ENCODE measurements at places on chromosomes 11 and 22. TPM values are rescaled to one million over a fixed set of nuclear protein-coding genes. Genes with fewer than 3 reads are reported as not detected.

The MPZL2 gene
- total RNA-seq: 49.5 TPM

The FAM181B gene
- total RNA-seq: not detected

The FAT3 gene
- 0.05 TPM for total RNA-seq

The SLC22A25 gene
- not detected for total RNA-seq

The MMP8 gene
- total RNA-seq: not detected

The SYT12 gene
- not detected for total RNA-seq

The THY1 gene
- total RNA-seq: 0.75 TPM

The KIAA1671 gene
- total RNA-seq: 85.1 TPM

The GRIK4 gene
- 0.74 TPM for total RNA-seq

The OSBP2 gene
- 6.5 TPM for total RNA-seq

The IGSF9B gene
- 0.15 TPM for total RNA-seq

- no peaks in the 10 kb centered on the region for H3K36me3 ChIP-seq
- H3K4me3 ChIP-seq: no peak overlapping the region
- H3K27ac ChIP-seq: no peak overlapping the region
- H3K27me3 ChIP-seq: no peaks in the 10 kb centered on the region
Measured at GRCh38 chr11:44208976-44209603, 100.8 kb downstream of the ALX4 start.

GRCh38 chr22:47295226-47295901 is 532.9 kb downstream of the TBC1D22A start:
- no peaks in the 10 kb centered on the region for H3K4me1 ChIP-seq
- no peaks in the 10 kb centered on the region for H3K27me3 ChIP-seq
- H3K27ac ChIP-seq: no peak overlapping the region
- H3K4me3 ChIP-seq: no peak overlapping the region

GRCh38 chr11:102527684-102528083 is 2.9 kb downstream of the MMP7 start:
- no peak overlapping the region for H3K4me3 ChIP-seq
- no peak overlapping the region for H3K27ac ChIP-seq

GRCh38 chr11:2653930-2654739 is 45.7 kb downstream of the KCNQ1OT1 start:
- H3K4me3 ChIP-seq: no peak overlapping the region
- no peaks in the 10 kb centered on the region for H3K27me3 ChIP-seq
- no peaks in the 10 kb centered on the region for H3K4me1 ChIP-seq
- no peak overlapping the region for H3K27ac ChIP-seq
- no peaks in the 10 kb centered on the region for H3K36me3 ChIP-seq

DNA sequence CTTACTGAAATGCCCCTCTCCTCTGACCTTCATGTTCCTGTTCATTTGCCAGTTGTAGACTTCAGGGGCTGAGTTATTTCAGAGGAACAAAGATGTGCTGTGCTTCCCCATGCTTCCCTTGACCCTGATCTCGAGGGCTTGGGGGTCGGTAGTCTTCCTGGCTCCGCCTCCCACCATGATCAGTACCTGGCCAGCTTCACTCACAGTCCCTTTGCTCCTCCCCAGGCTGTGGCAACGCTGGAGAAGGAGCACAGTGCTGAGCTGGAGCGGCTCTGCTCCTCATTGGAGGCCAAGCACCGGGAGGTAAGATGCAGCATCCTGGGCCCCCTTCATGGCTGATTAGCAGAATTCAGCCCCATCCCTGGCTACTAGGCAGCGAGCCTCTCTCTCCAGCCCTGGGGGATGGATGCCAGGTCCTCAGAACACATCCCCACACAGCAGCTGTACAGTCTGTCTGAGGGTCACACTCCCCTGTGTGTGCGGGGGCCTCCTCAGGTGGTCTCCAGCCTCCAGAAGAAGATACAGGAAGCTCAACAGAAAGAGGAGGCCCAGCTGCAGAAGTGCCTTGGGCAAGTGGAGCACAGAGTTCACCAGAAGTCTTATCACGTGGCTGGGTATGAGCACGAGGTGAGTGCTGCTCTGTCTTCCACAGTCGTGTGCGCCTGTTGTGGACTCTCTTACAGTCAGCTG is 64.5 kb downstream of the CEP164 start:
- no peaks in the 10 kb centered on the region for H3K27me3 ChIP-seq
- no peaks in the 10 kb centered on the region for H3K36me3 ChIP-seq
- no peak overlapping the region for H3K27ac ChIP-seq
- no peak overlapping the region for H3K4me3 ChIP-seq
- H3K4me1 ChIP-seq: peaks cover 8% of the 10 kb centered on the region

GRCh38 chr11:32436751-32437494 is 1.6 kb upstream of the WT1 start:
- DNase-seq: no peak
- no peaks in the 10 kb centered on the region for H3K36me3 ChIP-seq
- H3K27me3 ChIP-seq: peaks cover 96% of the 10 kb centered on the region
- H3K4me1 ChIP-seq: no peaks in the 10 kb centered on the region
- H3K4me3 ChIP-seq: no peak overlapping the region

- no peaks in the 10 kb centered on the region for H3K36me3 ChIP-seq
- DNase-seq: no peak
- H3K27me3 ChIP-seq: peaks cover 15% of the 10 kb centered on the region
- no peaks in the 10 kb centered on the region for H3K4me1 ChIP-seq
- no peak overlapping the region for H3K4me3 ChIP-seq
Measured at GRCh38 chr11:75212411-75212810, 28.2 kb upstream of the TPBGL start.

DNA sequence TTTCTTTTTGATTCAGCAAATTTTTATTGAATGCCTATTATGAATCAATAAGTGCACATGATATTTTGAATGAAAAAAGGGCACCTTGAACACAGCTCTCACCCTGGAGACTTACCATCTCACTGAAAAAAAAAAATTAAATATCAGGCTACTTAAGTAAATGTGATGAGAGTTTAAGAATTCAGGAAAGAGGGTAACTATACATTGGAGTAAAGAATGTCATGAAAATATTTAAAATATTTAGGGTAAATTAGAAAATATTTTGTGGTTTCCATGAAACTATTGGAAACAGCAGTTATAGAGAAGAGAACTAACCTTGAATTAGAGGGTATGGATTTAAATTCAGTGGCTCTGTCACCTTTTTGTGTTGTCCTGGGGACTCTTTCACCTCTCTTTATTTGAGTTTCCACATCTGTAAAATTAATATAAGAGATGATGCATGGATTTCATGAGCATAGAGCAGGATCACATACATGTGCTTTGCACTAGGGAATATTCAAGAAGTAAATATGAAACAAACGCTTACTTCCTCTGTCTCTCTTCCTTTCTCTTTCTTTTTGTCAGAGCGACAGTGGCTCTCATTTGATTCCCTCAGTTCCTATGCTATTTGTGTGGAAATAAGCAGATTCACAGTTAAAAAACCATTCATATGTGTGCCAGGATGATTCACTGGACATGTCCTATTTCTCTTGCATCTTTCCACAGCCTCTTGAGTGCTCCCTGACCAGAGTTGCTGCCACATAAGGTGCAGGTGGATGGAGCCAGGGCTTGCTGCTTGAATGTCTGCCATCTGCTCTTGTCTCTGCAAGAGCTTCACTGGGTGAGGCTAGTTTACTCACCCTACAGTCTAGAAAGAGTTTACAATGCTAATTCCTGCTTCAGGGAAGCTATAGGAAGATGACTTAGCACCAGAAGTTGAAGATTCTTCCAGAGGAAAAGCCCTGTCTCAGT is 533.1 kb downstream of the ETS1 start:
- no peak overlapping the region for H3K4me3 ChIP-seq

GRCh38 chr11:121161349-121161917 is 60.4 kb downstream of the TECTA start:
- DNase-seq: no peak
- no peaks in the 10 kb centered on the region for H3K4me1 ChIP-seq
- H3K27me3 ChIP-seq: no peaks in the 10 kb centered on the region
- H3K4me3 ChIP-seq: no peak overlapping the region
- no peaks in the 10 kb centered on the region for H3K36me3 ChIP-seq

GRCh38 chr11:108713076-108713790 is 48.4 kb downstream of the DDX10 start:
- peaks cover 2% of the 10 kb centered on the region for H3K36me3 ChIP-seq
- no peaks in the 10 kb centered on the region for H3K27me3 ChIP-seq
- H3K4me1 ChIP-seq: no peaks in the 10 kb centered on the region
- peak; percentile 2 for DNase-seq
- H3K4me3 ChIP-seq: no peak overlapping the region
- no peak overlapping the region for H3K27ac ChIP-seq

DNA sequence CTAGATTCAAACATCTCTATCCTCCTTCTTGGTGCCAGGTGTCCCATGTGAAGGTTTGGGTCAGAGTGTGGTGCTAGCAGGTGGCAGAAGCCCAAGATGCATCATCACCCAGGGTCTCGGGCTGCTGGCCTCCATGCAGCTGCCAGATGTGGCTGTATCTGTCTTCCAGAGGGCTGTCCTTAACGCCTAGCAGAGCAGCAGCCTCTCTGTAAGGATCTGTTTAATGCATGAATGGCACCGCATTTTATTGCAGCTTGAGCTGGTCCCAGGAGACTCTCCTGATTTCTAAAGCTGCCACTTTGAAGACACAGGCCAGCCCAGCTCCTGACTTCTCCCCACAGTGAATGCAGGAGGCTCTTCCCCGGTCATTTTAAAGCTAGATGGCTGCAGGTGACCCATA is 26.3 kb downstream of the SLC1A2 start:
- H3K27me3 ChIP-seq: peaks cover 10% of the 10 kb centered on the region
- no peak overlapping the region for H3K4me3 ChIP-seq
- no peak for DNase-seq
- H3K4me1 ChIP-seq: no peaks in the 10 kb centered on the region
- H3K36me3 ChIP-seq: no peaks in the 10 kb centered on the region
- no peak overlapping the region for H3K27ac ChIP-seq

DNA sequence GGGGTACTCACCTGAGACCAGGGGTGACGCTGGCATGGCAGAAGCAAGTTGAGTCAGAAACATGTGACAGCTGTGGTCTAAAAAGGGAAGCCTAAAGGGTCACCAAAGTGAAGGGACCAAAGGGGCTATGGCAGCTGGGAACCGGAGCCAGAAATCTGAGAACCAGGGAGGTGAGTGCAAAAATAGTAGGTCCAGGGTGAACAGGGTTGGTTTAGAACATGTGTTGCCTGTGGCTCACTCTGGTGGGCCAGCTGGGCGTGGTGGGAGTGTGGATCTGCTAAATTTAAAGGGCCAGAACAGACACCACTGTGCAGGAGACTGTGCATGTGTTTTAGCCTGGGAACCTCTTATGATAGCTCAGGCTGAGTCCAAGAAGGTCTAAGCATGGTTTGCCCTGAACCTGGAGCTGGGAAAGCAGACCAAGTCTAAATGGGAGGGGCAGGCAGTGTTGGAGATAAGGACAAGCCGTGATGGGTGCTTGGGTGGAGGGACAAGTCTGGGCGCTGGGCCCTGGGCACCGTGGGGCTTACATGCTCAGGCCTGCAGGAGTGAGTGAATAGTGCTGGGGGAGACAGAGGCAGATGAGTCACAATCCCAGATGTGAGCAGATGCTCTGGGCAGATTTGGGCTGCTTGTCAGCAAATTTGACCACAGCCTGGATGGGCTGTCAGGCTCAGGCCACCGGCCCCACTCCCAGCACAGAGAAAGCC is 41.4 kb upstream of the ZBED5 start:
- H3K27me3 ChIP-seq: no peaks in the 10 kb centered on the region
- no peaks in the 10 kb centered on the region for H3K36me3 ChIP-seq

- no peak overlapping the region for H3K27ac ChIP-seq
- no peaks in the 10 kb centered on the region for H3K4me1 ChIP-seq
- no peak for DNase-seq
Measured at GRCh38 chr11:10638316-10638925, 55.1 kb downstream of the IRAG1 start.

DNA sequence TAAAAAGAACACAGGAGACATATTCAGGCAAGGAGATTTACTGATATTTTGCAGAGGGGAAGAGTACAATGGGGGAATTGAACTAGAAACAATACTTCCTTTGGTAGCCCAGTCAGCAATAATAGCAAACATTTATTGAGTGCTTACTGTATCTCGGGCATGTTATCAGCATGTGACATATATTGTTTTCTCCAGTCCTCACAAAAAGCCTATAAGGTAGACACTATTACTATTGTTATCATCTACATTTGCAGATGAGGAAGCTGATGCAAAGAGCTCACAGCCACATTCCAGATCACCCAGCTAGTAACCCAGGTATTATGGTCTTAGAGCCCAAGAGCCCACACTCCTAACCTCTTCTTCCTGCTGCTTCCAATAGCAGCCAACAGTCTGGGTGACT is 27.9 kb downstream of the NAV2 start:
- H3K4me3 ChIP-seq: no peak overlapping the region
- peak; percentile 14 for DNase-seq
- H3K36me3 ChIP-seq: no peaks in the 10 kb centered on the region
- no peaks in the 10 kb centered on the region for H3K27me3 ChIP-seq
- H3K4me1 ChIP-seq: peaks cover 8% of the 10 kb centered on the region
- no peak overlapping the region for H3K27ac ChIP-seq

GRCh38 chr22:25153961-25154666 is 45.5 kb upstream of the CRYBB3 start:
- no peaks in the 10 kb centered on the region for H3K36me3 ChIP-seq
- no peak overlapping the region for H3K4me3 ChIP-seq
- no peak overlapping the region for H3K27ac ChIP-seq
- peak; percentile 55 for DNase-seq
- H3K27me3 ChIP-seq: no peaks in the 10 kb centered on the region

- no peak overlapping the region for H3K4me3 ChIP-seq
- no peak overlapping the region for H3K27ac ChIP-seq
- no peaks in the 10 kb centered on the region for H3K36me3 ChIP-seq
- peaks cover 11% of the 10 kb centered on the region for H3K27me3 ChIP-seq
- DNase-seq: no peak
Measured at GRCh38 chr11:120200677-120201076, 10.2 kb upstream of the OAF start.

DNA sequence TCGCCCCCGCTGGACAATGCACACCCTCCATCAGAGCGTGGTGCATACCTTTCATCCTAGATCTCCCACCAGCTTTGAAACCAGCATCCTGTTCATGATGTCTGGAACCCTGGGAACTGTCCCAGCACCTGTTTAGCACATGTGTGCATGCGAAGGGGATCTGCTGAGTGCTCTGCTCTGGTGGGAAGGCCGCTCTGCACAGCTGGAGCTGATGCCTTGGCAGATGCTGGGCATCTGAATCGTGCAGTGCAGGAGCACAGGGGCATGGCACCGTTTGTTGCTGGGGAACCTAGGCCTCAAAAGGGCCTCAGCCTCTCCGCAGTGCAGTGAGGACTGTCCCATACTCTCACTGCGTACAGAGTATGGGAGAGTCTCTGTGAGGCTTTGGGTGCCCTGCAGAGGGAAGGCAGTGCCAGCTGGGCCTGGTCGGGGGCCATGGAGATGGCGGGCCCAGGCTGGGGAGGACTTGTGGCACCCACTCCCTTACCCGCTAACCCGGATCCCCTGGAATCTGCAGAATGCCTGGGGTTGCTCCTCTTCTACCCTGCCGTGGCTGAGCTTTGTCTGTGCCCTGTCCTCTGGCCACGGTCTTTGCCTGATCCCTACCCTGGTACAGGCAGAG is 72.9 kb upstream of the ATXN10 start:
- no peaks in the 10 kb centered on the region for H3K36me3 ChIP-seq
- H3K27me3 ChIP-seq: peaks cover 1% of the 10 kb centered on the region
- no peak overlapping the region for H3K4me3 ChIP-seq
- H3K27ac ChIP-seq: no peak overlapping the region
- no peak for DNase-seq
- no peaks in the 10 kb centered on the region for H3K4me1 ChIP-seq

GRCh38 chr11:13291800-13292199 is 14.2 kb downstream of the BMAL1 start:
- H3K27me3 ChIP-seq: no peaks in the 10 kb centered on the region
- no peaks in the 10 kb centered on the region for H3K4me1 ChIP-seq
- H3K27ac ChIP-seq: no peak overlapping the region
- no peak overlapping the region for H3K4me3 ChIP-seq

All from endothelial cell of umbilical vein (primary cell).